NCI-H1694 treated with DMSO at 0.1 percent for 48 hours (cell line): ENCODE measurements at places on chromosomes 4 and X.

DNA sequence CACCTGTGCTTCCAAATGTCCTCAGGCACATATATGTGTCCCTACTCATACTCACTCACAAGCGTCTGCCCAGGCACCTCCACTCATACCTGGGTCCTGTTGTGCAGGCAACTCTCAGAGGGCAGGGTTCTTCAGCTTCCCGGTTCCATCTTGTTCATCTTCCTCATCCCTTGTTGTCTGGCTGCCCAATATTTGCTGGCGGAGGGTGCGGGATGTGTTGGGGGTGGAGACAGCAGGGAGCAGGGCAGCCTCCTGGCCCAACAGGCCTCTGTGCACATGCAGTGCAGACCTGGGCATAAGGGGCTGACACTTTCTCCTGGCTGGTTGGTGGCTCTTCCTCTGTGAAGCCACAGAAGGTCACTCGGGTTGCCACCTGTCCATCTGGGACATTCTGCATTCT lies 32.1 kb downstream of the NBDY start:
- DNase-seq: no peak

DNA sequence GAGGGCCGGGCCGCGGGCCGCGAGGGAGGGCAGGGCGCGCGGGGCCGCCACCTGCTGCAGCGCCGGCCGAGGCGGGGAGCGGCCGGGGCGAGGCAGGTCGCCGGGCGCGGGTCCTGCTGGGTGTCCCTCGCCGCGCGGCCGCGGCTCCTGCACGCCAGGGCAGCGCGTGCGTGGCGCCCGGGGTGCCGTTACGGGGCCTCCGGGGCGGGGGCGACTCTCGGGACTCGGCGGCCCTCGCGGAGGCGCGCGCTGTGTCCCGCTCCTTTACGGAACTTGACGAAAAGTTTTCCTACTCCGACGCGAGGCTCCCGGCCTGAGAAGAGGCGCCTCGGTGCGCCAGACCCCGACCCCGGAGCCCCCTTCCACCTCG lies 329 bp downstream of the TBC1D14 start:
- DNase-seq: no peak

DNA sequence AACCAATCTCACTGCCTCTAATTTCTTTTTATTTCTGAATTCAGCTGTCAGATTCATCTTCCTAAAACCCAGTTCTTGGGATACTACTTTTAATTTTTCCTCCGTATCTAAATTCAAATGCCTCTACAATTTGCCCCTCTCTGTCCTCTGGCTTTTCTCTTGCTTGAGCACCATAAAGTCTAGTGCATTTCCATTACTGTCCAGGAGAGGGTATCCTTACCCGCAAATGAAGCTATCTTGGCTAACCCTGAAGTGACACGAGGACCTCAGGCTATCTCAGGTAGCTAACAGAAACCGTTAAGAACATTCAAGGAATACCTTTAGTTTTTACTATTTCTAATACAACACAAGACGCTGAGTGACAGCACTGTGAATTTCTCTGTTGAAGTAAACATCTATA lies 49.4 kb upstream of the PRR32 start:
- DNase-seq: peak; percentile 57

DNA sequence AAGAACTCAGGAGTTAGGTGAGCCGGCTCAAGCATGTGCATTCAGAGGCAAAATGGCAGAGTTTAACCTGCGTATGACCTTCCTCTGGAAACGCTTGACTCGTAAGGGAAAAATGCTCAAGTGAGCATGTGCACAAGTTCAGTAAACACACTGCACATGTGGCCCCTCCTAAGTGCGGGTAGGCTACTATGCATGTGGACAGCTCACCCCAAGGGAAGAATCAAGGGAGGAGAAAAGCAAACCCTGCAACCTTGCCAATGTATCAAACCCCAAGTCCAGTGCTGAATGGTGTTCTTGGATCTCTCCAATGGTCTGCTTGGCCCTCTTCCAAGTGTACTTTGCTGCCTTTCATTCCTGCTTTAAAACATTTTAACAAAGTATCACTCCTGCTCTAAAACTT lies 407.1 kb downstream of the ADAM29 start:
- no peak for DNase-seq

GRCh38 chr4:174805746-174806145 lies 23.3 kb downstream of the GLRA3 start:
- no peak for DNase-seq

DNA sequence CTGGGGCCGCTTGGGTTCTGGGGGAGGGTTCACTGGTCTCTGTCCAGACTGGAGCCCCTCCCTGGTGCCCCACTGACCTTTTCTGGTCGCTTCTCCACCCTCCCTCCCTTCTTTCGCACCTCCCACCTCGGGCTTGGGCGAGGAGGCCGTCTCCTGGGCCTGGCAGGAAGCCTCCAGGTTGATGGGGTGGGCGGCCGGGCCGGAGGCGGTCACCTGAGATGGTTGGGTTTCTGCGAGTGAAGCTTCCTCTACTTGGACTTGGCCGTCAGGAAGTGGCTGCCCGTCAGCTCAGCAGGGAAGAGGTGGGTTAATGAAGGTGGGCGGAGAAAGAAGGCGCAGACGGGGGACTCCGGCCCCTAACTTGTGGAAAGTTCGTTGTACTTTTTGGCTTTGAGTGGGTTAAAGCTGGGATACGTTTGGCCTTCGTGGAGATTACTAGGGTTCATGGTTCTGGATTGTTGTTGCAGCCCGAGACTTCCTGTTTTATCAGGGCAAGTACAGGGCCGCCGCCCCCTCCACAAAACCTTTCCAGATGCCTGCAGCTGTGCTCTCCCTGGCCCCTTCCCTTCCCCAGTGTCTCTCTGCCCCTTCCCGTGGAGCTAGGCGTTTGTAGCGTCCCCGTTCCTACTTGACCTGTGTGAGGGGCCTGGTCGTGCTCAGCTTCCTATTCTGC lies 1.2 kb downstream of the AKAP17A start:
- no peak for DNase-seq

DNA sequence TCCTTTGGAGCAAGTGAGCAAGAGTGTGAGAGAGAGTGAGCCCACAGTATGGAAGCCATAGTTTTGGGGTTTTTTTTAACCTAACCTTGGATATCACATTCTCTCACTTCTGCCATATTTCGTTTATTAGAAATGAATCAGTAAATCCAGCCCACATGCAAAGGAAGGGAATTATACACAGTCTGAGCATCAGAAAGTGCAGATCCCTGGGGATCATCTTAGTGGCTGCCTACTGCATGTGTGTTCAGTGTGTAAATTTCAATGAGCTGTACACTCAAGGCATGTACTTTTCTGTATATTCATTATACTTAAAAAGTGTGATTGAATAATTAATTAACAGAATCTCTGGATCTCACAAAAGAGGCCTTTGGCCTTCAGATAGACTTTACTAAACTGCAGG lies 133.8 kb upstream of the PRPS2 start:
- no peak for DNase-seq

GRCh38 chr4:102218656-102219055 lies 126.6 kb downstream of the SLC39A8 start:
- no peak for DNase-seq

DNA sequence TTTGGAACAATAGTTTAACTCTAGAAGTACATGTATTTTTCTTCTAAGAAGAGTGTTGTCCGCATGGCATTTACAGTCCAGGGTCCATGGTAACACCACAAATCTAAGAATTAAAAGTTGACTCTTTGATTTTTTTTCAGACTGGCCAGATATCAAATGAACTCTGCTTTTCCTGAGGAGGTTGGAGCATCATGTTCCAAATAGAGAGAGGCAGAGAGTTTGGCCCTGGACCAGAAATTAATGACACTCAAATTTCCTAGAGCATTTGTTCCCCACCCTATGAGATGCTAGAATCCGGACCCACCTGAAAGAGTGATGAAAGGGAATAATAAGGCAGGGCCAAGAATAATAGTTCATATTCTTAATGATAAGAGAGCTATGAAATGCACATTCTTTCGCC lies 47.0 kb upstream of the NAP1L5 start:
- DNase-seq: no peak

DNA sequence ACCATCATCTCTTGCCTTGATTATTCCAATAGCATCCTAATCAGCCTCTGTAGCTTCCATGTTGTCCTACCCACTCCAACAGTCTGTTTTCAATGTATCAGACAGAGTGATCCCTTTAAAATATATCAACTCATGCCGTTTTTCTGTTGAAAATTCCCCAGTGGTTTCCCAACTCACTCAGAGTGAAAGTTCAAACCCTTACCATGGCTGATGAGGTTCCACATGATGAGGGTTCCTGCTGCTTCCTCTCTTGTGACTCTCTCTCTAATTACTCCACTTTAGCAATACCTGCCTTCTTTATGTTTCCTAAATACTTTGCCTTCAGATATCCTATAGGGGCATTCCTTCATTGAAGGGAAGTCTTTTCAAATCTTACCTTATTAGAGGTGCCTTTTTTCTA lies 334.7 kb downstream of the PPP1R2C start:
- no peak for DNase-seq

DNA sequence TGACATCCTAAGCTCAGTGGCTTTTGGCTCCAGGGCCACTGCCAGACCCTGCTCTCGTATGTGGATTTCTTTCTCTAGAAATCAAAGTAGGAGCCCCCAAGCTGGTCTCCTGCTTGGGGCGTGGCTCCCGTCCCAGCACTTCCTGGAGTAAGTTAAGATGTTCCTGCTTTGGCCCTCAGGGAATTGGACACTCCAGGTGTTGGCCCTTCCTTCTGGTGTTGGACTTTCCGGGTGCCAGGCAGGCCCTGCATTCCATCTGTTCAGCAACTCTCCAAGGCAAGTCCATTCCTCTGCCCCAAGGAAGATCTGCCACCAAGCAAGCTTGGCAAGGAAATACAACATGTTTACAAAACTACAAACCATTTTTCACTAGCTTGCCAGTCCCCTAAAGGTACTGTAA lies 22.1 kb upstream of the GPC4 start:
- DNase-seq: no peak

GRCh38 chrX:93264261-93265002 lies 408.9 kb downstream of the NAP1L3 start:
- DNase-seq: no peak

- DNase-seq: peak; percentile 40
Observed at GRCh38 chrX:74923942-74924448, 1.3 kb downstream of the NEXMIF start.

DNA sequence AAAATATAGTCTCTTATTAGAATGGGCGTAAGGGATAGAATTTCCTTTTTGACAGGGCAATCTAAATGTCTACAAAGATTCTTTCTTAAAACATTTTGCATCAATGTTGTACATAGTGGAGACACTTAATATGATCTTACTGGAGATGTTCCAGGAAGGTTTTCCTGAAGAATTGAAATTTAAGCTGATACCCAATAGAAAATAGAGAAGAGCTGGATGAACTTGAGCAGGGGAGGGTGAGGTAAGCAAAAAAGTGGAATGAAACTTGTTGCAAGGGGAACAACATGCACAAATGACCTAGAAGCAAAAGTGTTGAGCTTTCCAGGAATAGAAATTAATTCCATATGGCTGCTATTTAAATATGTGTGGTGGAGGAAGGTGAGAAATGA lies 19.7 kb downstream of the SLAIN2 start:
- DNase-seq: no peak

- no peak for DNase-seq
Observed at GRCh38 chr4:32061916-32062315, 1341.7 kb downstream of the PCDH7 start.

GRCh38 chr4:71148545-71148944 lies 155.1 kb downstream of the DCK start:
- no peak for DNase-seq
